ENCODE measurements at places on chromosomes 5 and 9.

DNA sequence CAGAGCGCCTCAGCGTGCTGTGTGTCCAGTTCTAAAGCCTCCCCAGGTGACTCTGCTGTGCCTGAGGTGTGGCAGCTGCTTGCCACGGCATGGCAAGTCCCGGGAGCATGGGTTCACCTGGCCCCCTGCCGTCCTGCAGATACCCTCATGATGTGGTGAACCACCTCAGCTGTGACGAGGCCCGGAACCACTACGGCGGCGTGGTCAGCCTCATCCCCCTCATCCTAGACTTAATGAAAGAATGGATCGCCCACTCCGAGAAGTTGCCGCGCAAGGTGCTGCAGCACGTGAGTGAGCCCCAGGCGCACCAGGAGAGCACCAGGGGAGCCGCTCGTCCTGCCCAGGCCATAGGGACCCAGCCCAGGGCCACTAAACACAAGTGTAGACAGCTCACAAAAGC is 9.5 kb downstream of the SPACA9 start:
- no peak for DNase-seq

GRCh38 chr9:20270161-20270560 is 352.1 kb downstream of the MLLT3 start:
- DNase-seq, result no peak

- DNase-seq, result no peak
Observed at GRCh38 chr9:15219546-15219945, 87.5 kb downstream of the TTC39B start.

DNA sequence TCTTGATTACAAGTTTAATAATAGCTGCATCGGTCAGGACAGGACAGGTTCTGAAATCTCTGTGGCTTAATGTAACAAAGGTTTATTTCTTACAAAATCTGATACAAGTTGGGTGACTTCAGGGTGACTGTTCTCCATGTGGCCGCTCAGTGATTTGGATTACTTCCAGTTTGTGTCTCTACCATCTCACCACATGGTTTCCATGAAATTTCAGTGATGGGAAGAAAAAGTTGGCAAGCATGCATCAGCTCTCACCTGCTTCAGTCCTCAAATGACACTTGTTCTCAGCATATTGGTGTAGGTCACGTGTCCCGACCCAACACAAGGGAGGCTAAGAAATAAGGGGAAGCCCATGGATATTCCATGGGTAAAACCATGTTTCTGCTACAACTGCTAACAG is 7.8 kb upstream of the TMEM268 start:
- no peak for DNase-seq

DNA sequence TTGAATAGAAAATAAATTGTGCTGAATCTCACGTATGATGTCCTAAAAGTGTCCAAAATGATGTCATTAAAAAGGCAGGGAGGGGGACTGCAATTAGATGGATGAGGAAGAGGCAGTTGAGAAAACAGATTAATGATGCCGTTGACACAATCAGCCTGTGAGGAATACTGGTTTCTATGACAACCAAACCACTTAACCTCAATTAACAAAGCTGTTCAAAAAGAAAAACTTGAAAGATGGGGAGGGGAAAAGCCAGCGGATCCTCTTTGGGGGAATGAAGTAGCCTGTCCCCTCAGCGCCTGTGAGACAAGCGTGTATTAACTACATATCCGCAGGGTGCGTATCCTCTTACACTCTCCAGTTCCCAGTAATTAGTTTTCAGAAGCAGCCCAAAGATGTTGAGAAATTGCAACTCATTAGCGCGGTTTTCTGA is 160.7 kb downstream of the TTC39B start:
- no peak for DNase-seq

DNA sequence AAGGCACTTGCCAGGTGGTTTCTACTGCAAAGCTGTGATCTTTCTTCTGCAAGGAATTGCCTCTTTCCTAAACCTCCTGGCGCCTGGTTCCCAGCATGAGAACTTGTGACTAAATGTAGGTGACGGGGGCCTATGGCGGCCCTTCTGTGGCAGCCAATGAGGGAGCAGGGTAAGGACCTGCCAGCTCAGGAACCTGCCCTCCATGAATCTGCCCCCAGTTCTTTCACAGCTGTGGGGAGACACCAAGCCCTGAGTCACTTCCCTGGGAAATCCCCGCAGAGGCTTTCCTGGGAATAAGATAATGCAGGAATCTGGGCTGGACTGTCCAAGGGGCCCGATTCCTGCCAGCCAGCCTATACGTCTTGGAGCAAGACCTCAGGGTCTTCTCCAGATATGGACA is 56.7 kb upstream of the CTNNA1 start:
- DNase-seq, result no peak

- no peak for DNase-seq
Observed at GRCh38 chr5:131635684-131636572, 899 bp upstream of the RAPGEF6 start.

DNA sequence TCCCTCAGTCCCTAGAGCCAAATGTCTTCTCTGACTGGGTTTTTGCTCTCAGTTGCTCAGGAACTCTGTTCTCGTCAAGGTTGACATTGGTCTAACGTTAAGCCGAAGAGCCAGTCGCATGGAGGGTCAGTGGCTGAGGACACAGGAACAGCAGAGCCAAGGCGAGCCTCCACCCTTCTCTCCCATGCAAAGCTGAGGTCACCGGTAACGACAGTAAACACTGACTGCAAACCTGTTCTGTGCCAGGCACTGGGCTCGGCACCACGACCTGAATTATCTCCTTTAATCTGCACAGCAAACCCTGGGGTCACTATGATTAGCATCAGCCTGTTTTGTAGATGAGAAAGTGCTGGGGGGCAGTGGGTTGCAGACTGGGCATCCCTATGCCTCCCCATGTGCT is 171.0 kb downstream of the COL23A1 start:
- DNase-seq, result no peak

DNA sequence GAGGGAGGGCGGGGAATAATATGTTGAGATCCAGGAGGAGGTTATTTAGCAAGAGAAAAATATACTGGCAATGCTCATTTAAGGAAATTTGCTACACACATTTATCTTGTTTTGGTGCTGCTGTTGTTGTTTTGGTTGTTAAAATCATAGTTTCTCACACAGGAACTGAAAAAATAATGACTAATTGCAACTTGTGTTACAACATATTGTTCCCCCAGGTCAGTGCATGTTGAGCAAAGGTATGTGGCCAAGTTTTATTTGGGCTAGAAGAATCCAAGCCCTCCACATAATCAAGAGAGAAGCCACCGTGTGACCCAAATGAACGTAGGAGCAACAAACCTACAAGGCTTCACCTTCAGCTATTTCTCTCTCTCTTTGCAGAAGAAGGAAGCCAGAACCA is 220.3 kb upstream of the DAPK1 start:
- DNase-seq, result no peak

GRCh38 chr5:137147346-137147745 is 351.8 kb downstream of the SPOCK1 start:
- DNase-seq, result no peak

DNA sequence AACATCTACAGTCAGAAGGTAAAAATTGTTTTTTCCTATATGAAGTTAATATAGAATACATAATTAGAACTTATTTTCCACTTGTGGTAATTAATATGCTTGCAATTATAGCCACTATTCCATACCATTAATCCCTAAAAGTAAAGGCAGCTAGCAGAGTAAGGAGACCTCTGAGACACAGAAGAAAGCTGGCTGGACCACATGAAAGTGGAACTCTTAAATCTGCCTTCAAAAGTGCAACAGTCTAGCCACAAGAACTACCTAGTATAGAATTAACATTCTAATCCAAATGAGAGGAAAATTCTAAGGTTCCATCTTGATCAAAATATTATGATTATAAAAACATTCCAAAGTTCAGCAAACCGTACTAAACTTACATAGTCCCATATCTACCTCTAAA is 37.6 kb downstream of the ARL15 start:
- DNase-seq, result no peak

- no peak for DNase-seq
Observed at GRCh38 chr5:103410172-103410571, 151.6 kb downstream of the MACIR start.

DNA sequence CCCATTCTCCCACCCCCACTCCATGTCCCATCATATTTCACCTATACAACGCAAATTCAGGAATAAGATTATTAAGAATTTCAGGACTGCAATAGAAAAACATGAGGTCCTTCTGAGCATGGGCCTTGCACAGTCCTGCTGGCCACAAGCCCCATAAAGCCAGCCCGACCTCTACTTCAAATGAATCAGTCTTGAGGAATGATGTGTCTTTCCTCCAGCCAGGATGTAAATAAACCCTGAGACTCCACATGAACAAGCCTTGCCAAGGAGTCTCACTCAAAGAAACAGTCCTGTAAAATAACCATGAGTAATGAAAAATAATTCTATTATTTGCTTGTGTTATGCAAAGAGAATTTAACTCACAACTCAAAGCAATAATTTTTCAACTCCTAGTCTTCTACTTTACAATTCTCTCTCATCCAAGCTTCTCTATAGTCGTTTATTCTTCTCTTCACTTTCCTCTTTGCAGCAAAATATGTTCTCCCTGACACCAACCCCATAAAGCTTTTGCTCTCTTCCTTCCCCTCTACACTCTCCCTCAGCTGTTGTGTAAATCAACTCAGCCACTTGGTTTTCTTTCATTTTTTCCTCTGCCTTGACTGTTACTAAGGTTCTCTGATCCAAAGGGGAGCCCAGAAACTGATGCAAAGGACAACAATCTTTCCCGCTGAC is 140.1 kb upstream of the MOCS2 start:
- DNase-seq, result no peak

GRCh38 chr9:35835766-35836165 is 6.7 kb downstream of the TMEM8B start:
- DNase-seq, result no peak

- no peak for DNase-seq
Observed at GRCh38 chr5:119808474-119808873, 179.1 kb downstream of the FAM170A start.

DNA sequence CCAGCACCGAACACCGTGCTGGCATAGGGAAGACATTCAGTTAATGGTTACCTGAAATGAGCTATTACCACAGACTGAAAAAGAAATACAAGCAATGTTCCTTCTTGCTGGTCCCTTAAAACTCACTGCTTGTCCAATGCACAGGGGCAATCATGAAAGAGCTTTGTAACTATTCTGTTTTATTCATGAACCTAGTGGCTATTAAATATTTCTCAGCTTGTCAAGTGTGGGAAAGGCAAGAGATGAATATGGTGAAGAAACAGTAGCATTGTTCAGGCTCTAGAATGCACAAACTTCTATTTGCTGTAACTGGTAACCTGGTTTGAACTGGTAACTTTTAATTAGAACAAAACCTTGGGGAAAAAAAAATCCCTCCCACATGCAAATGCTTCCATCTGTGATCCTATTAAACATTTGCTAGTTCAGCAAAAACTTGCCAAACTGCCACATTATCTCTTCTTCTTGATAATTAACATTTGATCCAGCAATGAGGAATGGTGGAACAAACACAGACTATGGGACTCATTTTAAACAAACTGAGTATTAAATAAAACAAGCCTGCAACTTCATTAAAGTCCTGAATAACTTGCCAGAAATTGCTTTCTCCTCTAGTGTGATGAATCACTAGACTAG is 36.1 kb downstream of the YIPF5 start:
- no peak for DNase-seq

- no peak for DNase-seq
Observed at GRCh38 chr9:138073408-138073807, 195.8 kb downstream of the CACNA1B start.

- DNase-seq, result no peak
Observed at GRCh38 chr5:149439899-149440542, 60.9 kb upstream of the IL17B start.

DNA sequence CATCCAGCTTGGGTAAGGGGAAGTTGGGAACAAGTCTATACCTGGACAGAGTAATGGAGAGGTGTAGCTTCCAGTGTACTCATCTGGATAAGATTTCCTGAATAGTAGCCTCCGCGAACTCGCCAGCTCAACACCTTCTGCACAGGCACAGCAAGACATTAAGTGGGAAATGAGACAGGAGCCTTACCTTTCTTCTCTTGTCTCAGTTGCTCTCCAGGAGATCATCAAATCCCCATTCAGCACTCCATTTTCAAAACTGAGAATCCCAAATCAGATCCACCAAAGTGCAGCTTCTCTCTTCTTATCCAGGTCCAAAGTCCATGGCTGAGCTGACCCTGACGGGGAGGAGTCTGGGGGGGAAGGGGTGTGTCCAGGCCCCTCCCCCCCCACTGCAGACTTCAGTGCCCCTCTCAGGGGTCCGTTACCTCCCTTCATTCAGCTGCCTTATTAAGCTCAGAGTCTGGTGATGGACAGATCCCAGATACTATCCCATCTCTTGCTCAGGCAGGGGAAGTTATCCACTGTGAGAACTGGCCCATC is 5.9 kb upstream of the MGAT1 start:
- DNase-seq, result no peak

GRCh38 chr9:114174876-114175771 is 19.8 kb downstream of the COL27A1 start:
- DNase-seq, result no peak

GRCh38 chr5:172285226-172286143 is 1.9 kb upstream of the UBTD2 start:
- no peak for DNase-seq

DNA sequence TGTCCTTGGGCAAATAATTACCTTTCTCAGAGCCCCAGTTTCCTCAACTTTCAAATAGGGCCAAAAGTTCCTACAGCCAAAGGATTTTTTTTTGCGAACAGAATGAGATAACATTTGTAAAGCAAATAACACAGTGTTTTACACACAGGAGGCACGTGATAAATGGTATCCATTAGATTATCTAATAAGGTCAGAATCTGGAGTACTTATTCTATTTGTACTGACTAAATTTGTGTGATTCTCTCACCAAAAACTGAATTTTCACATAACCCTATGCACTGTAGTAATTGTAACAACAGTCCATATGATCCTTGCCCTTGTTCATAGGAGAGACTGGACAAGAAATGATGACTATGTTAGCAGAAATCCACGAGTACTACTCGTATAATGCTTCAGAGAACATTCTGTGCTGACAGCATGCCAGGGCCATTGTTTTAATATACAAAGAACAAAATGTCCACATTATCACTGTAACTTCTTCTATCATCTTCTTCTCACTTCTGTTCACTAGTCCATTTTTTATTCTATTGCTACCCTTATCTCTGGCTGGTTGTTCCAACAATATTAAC is 13.9 kb upstream of the FEM1C start:
- no peak for DNase-seq

GRCh38 chr5:68369457-68370125 is 154.0 kb downstream of the PIK3R1 start:
- DNase-seq, result no peak

GRCh38 chr9:5622016-5622415 is 6.9 kb upstream of the RIC1 start:
- no peak for DNase-seq

Data from stimulated activated CD8-positive, alpha-beta memory T cell treated with anti-CD3 and anti-CD28 coated beads, Interleukin-7, amount 100 ng/mL, for 1 hour (primary cell).